Thoracic aorta (tissue), 2 donors: ENCODE measurements at places on chromosomes 7 and 10. TPM values are rescaled to one million over a fixed set of nuclear protein-coding genes. Genes with fewer than 3 reads are reported as not detected.

GRCh38 chr7:131927770-131928423 lies 371.5 kb upstream of the PODXL start:
- no peak for DNase-seq

DNA sequence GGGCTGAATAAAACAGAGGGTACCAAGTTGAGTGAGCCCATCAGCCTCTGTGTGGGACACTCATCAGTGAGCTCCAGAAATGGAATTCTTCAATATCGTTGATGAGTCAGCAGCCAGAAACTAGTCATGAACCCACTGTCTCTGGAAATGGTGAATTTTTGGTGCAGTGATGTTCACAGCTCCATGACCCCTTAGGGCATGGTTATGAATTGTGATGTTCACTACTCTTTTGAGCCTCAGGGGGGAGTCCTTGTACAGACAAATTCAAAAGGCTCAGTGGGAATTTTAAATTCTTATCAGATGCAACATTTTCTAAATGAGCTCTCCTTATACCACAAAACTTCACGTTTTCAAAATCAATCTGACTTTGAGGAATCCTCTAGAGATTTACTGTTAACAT lies 335.7 kb downstream of the PHTF2 start:
- no peak for DNase-seq

DNA sequence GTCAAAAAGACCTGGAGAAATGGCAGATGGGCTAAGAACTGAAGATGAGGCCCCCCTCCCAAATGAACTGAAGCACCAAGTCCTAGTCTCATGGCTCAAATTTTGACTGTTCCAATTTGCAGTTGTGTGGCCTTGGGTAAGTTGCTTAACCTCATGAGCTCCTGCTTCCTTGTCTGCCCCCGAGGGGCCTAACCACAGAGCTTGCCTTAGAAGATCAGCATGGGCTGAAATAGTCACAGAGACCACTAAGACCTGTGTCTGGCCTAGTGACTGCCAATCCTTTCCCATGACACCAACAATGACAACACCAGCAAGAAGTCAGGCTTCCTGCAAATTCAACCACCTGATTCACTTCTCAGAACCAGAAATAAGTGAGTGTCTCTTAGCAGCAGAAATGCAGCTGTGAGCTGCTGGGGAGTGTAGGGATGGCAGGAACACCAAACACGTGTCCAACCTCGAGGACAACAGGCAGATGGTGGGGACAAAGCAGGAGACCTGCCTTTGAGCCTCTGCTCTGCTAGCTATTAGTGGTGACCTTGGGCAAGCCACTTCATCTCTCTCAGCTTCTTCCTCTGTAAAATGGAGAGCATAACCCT lies 23.7 kb downstream of the CRHR2 start:
- DNase-seq: no peak

GRCh38 chr7:128053023-128053422 lies 21.8 kb upstream of the LRRC4 start:
- DNase-seq: no peak

DNA sequence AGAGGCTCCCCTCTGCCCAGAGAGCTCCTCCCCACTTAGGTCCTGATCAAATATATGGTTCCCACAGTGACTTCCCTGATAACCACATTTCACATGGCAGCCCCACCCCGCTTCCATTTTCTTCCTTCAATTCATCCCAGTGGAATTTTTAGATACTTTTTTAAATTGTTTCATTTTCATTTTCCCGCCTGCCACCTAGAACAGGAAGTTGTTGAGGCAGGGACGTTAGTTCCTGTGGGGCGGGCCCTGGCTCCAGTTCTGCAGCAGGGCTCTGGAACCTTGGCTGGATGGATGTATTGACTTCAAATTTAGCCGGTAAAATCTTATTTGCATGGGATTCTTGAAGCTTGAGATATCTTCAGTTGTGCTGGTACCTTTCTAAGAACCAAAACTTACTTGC lies 226.6 kb downstream of the PAXIP1 start:
- no peak for DNase-seq

GRCh38 chr7:54161621-54162020 lies 380.6 kb upstream of the VSTM2A start:
- no peak for DNase-seq

OR9A2 gene
- total RNA-seq: not detected

- no peak for DNase-seq
Measured at GRCh38 chr10:34578468-34578867, 236.6 kb downstream of the PARD3 start.

ZNF138 gene
- total RNA-seq: 7.7 TPM

GRCh38 chr10:8378198-8378983 lies 323.9 kb downstream of the GATA3 start:
- DNase-seq: no peak

FGL2 gene
- 163 TPM for total RNA-seq

PRKAG2 gene
- total RNA-seq: 38.3 TPM

GRCh38 chr7:47454974-47455871 lies 126.7 kb downstream of the TNS3 start:
- no peak for DNase-seq

DNA sequence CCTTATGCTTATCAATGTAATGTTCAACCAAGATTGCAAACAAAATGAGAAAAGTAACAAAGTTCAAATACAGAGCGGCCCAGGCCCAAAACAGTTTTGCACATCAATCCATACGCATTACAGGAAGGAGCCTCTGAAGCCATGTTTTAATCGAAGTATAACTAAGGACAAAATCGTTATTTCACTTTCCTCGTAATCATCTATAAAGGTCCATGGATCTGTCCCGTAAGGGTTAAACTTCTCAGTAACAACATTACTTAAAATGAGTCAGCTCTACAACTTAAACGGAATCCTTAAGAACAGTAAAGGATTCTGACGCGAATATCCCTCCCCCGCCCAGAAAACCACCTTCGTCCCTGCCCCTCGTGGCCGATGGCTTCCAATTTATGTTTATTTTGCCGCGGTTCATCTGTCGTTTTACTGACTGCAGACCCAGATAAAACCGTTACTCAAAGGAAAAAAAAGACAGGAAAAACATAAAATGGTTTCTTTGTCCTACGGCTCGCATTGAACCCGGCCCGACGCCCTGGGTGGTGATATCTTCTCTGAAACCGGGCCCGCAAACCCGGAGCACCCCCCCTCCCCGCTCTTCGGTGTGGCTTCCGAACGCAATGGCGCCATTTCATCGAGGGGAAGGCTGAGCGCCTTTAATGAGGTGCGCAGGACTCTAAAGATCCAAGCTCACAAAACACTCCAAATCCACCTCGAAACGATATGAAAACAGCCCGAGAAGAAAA lies 1.1 kb downstream of the HNRNPA2B1 start:
- no peak for DNase-seq

DNA sequence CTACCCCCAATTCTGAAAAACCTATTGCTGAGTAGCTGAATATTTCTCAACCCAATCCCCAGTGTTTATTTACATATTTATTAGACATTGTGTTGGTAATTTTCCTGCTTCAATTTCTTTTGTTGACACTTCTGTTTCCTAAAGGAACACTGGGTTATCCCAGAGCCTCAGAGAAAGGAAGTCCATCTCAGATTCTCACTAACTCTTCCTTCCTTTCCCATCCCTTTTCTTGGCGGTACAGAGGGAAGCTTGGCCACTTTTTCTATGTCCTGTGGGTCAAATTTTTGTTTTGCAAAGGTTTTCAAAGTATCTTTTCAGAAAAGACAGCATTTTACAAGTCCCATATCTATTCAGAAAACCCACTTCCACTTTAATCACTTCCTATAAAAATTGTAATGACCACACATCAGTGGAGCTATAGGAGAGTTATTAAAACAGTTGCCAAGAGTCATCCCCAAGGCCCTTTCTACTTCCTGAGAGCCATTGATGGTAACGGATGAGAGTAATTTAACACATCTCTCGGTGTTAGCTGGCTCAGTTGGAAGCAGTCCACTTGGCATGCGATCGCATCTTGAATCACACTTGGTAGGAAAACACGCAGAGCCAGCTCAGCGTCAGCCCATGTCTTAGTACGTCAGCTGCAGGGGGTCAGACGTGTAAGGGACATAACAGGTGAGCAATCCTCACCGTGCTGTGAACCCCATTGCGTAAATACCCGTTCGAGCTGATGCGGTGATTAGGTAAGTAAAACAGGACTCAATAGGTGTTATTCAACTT lies 231.1 kb upstream of the ADARB2 start:
- no peak for DNase-seq

DNA sequence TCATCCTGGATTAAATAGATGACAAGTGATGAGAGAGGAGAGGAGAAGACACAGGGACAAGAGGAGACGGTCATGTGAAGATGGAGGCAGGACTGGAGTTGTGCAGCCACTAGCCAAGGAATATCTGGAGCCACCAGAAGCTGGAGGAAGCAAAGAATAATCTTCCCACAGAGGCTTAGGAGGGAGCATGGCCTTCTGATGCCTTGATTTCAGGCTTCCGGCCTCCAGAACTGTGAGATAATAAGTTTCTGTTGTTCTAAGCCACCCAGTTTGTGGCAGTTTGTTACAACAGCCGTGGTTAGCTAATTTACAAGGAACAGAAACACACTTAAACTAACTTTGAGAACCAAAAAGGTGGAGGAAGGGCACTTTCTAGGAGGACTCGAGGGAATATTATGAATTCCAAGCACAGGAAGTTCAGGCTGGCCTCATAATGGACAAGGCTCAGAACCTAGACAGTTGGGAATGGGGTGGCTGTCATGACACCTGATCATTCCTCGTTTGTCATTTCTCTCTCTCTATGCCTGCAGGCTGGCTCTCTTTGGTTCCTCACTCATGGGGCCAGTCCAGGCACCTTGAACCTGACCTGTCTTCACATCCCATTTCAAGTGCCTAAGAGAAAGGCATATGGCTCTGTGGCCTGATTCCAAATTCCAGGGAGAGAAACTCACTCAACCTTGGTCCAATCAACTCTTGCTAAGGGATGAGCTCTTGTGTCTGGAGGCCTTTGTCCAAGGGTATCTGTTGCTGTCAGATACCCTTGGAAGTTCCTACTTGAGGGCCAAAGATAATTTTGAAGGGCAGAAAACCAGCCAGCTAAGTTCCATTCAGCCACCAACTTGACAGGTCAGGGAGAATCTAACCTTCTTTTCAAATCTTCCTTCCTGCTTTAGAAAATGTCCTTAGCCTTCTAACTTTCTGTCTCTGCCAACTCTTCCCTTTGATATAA lies 33.5 kb upstream of the PDZD8 start:
- DNase-seq: no peak

DNA sequence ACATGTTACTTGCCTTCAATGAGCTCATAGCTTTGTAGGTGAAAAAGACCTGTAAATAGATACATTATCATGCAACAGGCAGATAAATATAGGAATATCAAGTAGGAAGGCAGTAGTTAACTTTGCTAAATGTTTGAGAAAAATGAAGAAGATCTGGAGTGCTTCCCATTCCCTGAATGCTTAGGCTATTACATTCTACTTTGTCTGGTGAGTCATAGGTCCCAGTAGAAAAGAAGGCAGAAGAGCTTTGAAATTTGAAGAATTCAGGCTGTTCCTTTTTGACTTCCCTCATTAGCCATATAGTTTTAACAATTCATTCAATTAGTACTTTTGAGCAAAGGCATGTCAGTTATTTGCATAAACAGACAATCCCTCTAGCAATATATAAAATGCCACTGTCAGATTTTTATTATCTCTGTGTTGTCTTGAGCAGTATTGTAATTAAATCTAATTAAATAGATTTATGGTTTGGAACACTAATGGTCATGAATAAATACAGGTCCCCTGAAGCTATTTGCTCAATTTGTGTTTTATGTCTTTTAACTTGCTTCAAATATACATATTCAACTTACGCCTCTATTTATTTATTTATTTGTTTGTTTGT lies 875.0 kb downstream of the REEP3 start:
- DNase-seq: no peak

DNA sequence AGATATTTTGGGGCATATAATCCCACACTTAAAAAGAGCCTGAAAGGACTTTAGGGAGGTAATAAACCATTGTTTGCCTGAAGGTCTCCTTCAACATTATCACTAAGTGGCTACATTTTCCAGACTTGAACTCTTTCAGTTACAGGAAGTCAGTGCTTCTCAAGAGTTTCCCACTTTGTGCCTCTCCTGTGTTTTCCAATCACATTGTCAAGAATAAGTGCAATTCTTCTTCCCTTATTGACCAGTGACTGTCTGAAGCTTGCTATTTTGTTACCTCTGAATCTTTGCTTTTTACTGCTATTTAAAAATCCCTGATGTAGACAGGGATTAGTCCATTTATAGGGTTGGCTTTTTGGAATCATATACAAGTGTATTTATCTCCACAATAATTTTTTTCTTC lies 346.7 kb upstream of the ANKRD30A start:
- no peak for DNase-seq

MYH16 gene
- not detected for total RNA-seq

GRCh38 chr10:72846238-72846637 lies 47.3 kb upstream of the OIT3 start:
- DNase-seq: no peak
